ENCODE measurements at places on chromosomes 11 and 22. TPM values are rescaled to one million over a fixed set of nuclear protein-coding genes. Genes with fewer than 3 reads are reported as not detected.
A peak's percentile ranks its signal among the peaks of the same experiment; 100 is the strongest.

OR51B5 gene
- not detected for total RNA-seq

TESMIN gene
- not detected for total RNA-seq

DNA sequence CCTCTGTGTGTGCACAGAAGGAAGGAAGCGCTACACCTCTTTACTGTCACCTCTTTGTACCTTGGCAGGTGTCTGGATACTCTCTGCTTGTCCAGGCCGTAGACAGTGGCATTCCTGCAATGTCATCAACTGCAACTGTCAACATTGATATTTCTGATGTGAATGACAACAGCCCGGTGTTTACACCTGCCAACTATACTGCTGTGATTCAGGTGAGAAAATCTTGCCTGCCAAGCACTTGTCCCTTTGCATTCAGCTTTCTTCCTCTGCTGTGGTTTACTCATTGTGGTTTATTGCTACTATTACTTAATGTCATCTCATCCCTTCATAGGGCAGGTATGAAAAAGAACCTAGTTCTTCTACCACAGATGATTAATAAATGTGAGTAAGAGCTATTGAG is 131.9 kb upstream of the MTNR1B start:
- no peaks in the 10 kb centered on the region for H3K27me3 ChIP-seq

- no peaks in the 10 kb centered on the region for H3K36me3 ChIP-seq
- no peak overlapping the region for H3K4me3 ChIP-seq
- no peak for DNase-seq
- no peaks in the 10 kb centered on the region for H3K27me3 ChIP-seq
- H3K4me1 ChIP-seq, result no peaks in the 10 kb centered on the region
- no peak overlapping the region for H3K27ac ChIP-seq
These were observed 36.6 kb upstream of the PAX6 start for GRCh38 chr11:31847761-31848160.

DNA sequence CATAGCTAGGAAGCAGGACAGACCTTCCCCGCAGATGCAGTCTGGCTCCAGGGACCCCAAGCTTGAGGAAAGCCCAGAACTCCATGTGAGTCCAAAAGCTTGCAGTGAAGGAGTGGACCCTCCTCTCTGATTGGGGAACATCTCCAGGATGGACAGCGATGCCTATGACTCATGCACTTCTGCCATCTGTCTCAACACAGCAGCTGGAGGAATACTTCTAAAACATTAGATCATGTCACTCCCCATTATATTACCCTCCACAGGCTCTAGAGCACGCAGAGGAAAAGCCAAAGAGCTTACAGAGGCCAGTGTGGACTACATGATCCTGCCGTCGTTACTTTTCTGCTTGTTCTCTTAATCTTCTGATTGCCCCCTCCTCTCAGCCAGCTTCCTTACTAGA is 605.7 kb downstream of the INSC start:
- no peak for DNase-seq
- H3K27me3 ChIP-seq, result no peaks in the 10 kb centered on the region
- no peak overlapping the region for H3K27ac ChIP-seq
- no peaks in the 10 kb centered on the region for H3K4me1 ChIP-seq
- no peaks in the 10 kb centered on the region for H3K36me3 ChIP-seq
- no peak overlapping the region for H3K4me3 ChIP-seq

C11orf21 gene
- total RNA-seq, result 0.39 TPM

DNA sequence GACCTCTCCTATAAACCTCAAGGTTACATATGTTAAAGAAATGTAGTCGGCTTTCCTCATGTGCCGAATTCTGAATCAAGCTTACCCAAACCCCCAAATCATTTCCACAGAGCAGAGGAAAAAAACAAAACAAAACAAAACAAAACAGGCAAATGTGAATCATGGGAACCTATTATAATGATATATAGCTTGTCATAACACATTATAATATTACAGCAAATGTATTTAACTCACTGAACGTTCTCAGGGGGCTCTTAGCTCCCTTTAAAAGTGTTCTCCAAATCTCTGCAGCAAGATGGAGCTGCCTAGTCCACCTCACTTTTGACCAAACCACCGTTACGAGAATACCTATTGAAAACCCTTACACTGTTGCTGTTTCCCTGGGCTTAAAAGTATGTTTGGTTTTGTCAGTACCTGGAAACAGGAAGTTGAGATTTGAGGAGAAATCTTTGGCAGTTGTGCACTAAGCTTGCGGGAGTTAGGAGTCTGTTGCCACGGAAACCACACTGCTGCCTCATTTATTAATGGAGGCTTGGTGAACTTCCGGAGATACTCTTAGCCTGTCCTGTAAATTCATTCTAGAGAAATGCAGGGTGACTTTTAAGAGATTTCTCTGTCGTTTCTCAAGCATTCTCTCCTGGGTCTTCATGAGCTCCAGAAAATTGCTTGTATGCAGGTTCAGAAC is 167.0 kb upstream of the RASSF10 start:
- no peak overlapping the region for H3K4me3 ChIP-seq
- no peaks in the 10 kb centered on the region for H3K36me3 ChIP-seq
- H3K27ac ChIP-seq, result peak overlapping the region; percentile 29
- no peak for DNase-seq
- H3K4me1 ChIP-seq, result no peaks in the 10 kb centered on the region

DNA sequence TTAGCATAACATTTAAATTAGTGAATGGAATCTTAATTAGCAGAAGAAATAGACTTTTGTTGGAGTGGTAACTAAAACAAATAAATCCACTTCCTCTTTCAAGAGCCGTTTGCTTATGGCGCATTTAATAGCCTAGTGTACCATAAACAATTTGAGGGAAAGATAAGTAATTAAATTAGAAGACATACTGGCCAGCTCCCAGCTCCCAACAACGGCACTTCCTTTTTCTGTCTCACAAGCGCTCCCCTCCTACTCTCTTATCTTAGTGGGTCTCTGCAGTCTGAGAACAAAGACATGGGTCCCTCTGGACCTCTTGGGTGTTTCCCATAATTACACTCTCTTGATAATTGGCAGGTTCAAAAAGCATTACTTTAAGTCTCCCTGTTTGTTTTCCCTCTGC is 146.0 kb downstream of the OPCML start:
- H3K27me3 ChIP-seq, result no peaks in the 10 kb centered on the region
- H3K4me3 ChIP-seq, result no peak overlapping the region
- no peaks in the 10 kb centered on the region for H3K36me3 ChIP-seq
- DNase-seq, result no peak
- H3K4me1 ChIP-seq, result no peaks in the 10 kb centered on the region
- no peak overlapping the region for H3K27ac ChIP-seq

TRPM5 gene
- not detected for total RNA-seq

DNA sequence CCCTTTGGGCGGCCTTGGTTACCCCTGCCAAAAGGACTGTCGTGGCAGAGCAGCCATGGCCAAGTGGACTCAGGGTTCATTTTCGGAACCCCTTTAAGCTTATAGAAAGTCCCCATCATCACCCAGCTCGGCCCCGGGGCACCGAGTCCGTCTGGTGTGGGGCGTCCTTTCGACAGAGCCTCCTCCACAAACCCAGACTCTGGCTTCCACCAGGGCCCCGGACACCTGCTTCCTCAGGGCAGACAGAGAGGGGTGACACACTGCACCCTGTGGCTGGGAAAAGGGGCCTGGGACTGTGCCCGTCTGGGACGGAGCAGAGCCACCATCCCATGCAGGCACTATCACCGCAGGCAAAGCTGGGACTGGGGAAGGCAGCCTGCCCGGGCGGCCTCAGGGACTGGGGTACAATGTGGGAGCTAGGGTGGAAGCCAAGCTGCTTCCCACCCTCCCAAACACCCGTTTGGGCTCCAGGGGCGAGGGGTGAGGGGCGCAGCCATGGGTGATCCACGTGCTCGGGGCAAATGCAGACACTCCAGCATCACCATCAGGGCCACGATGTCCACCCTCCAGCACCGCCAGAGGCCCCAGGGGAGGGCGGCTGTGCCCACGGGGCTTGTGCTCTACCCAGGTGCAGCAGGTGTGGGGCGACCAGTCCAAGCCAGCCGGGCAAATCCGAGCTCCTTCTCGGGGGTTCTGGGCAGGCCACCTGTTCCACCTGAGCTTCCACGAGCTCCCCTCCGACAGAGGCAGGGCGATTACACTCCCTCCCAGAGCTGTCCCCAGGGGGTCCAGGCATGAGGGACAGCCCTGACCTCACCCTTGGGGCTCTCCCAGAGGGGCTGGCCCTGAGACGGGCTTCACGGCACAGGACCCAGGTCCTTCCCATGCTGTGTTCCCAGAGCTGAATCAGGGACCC is 11.7 kb upstream of the MRPL23 start:
- H3K4me1 ChIP-seq, result peaks cover 29% of the 10 kb centered on the region
- no peak for DNase-seq
- no peak overlapping the region for H3K27ac ChIP-seq
- no peak overlapping the region for H3K4me3 ChIP-seq

DNA sequence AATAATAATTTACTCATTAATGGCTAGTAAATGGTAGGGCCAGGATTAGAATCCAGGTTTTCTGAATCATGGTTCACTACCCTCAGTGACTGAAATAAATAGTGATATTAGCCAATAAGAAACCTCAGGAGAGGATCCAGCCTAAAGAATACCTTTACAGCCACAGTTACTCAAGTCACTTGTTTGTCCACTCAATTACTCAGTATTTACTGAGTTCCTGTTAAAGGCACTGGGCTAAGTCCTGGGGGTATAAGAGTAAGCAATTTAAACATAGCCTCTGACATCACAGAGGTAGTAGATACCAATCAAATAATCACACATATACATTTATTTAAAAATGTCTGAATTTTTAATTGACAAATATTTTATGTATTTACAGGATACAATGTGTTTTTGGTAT is 56.8 kb upstream of the GAB2 start:
- H3K27me3 ChIP-seq, result no peaks in the 10 kb centered on the region
- no peaks in the 10 kb centered on the region for H3K36me3 ChIP-seq
- DNase-seq, result no peak
- H3K4me1 ChIP-seq, result no peaks in the 10 kb centered on the region
- no peak overlapping the region for H3K27ac ChIP-seq

LRRC74B gene
- not detected for total RNA-seq

DNA sequence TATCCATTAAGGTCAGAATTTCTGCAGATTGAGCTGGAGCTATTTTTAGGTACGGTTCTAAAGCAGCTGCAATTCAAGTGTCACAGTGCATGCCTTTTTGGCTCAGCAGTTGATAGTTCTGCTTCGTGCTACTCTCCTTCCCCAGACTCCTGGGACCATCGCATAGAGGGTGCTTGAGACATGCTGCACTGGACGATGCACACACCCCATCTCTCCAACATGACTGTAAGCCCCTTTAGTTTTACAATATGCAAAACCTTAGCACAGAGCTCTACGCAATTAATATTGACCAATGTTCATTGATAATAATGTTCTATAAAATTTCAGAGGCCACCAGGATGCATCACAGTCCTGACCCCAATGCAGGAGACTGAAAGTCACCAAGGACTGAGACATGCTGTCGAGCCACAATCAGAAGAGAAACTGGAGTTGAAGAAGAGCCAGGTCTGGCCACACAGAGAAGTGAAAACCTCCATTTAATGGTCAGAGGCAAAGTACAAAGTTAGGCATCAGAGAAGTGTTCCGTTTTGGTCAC is 120.9 kb upstream of the ZC3H12C start:
- H3K4me3 ChIP-seq, result no peak overlapping the region
- no peaks in the 10 kb centered on the region for H3K36me3 ChIP-seq
- DNase-seq, result no peak
- peaks cover 23% of the 10 kb centered on the region for H3K4me1 ChIP-seq

MS4A4E gene
- total RNA-seq, result 15.9 TPM

GRCh38 chr11:46673713-46674462 is 26.5 kb downstream of the ARHGAP1 start:
- H3K4me1 ChIP-seq, result peaks cover 27% of the 10 kb centered on the region
- H3K27me3 ChIP-seq, result no peaks in the 10 kb centered on the region
- peaks cover 2% of the 10 kb centered on the region for H3K36me3 ChIP-seq
- no peak for DNase-seq
- no peak overlapping the region for H3K4me3 ChIP-seq
- peak overlapping the region; percentile 74 for H3K27ac ChIP-seq

DNA sequence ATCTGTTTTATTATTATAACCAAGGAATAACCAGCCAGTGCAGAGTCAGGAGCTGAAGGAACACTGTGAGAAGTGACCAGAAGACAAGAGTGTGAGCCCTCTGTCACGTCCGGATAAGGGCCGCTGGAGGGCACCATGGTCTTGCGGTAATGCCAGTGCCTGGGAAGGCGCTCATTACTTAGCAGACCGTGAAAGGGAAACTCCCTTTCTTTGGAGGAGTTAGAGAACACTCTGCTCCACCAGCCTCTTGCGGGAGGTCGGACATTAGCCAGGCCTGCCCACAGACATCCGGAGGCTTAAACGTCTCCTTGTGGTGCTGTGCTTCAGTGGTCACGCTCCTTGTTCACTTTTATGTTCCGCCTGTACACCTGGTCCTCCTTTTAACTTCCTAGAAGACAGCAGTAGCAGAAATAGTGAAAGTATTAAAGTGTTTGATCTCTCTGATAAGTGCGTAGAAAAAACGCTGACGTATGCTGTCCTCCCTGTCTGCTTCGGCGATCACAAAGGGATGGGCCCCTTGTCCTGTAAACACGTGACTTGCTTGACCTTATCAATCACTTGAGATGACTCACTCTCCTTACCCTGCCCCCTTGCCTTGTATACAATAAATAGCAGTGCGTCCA is 120.6 kb upstream of the LMO1 start:
- DNase-seq, result no peak
- no peaks in the 10 kb centered on the region for H3K36me3 ChIP-seq
- H3K27me3 ChIP-seq, result no peaks in the 10 kb centered on the region
- H3K4me1 ChIP-seq, result peaks cover 9% of the 10 kb centered on the region
- no peak overlapping the region for H3K27ac ChIP-seq

- DNase-seq, result no peak
- H3K4me1 ChIP-seq, result no peaks in the 10 kb centered on the region
- H3K36me3 ChIP-seq, result no peaks in the 10 kb centered on the region
- no peak overlapping the region for H3K27ac ChIP-seq
- H3K27me3 ChIP-seq, result no peaks in the 10 kb centered on the region
These were observed 73.6 kb upstream of the GDPD4 start for GRCh38 chr11:77375107-77375506.

GRCh38 chr11:130945896-130946295 is 29.6 kb upstream of the SNX19 start:
- no peaks in the 10 kb centered on the region for H3K36me3 ChIP-seq
- DNase-seq, result peak; percentile 16
- no peak overlapping the region for H3K4me3 ChIP-seq
- peaks cover 5% of the 10 kb centered on the region for H3K4me1 ChIP-seq
- H3K27ac ChIP-seq, result no peak overlapping the region

- H3K36me3 ChIP-seq, result no peaks in the 10 kb centered on the region
- no peak for DNase-seq
- H3K4me1 ChIP-seq, result peaks cover 18% of the 10 kb centered on the region
- H3K27me3 ChIP-seq, result no peaks in the 10 kb centered on the region
- H3K4me3 ChIP-seq, result no peak overlapping the region
These were observed 46.0 kb upstream of the WNT7B start for GRCh38 chr22:46022881-46023512.

SLC1A2 gene
- 0.39 TPM for total RNA-seq

DNA sequence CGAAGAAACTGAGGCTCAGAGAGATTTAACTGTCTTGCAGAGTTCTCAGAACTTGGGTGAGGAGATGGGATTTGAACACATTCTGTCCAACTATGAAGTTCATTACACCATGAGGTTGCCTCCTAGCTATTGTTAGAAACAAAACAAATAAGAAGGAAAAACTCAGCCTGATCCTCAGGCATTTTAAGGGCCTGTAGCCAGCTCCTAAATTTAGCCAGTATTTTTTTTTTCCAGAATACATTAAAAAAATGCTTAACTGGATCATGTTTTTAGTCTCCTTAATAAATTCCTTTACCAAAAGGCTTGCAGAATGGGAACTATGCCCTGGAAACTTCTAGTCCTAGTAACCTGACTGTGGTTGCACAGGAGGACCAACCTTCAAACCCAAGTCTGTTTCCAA is 212.0 kb downstream of the CSNK2A3 start:
- H3K36me3 ChIP-seq, result no peaks in the 10 kb centered on the region
- H3K27ac ChIP-seq, result peak overlapping the region; percentile 46
- no peaks in the 10 kb centered on the region for H3K4me1 ChIP-seq
- no peak overlapping the region for H3K4me3 ChIP-seq

GRCh38 chr11:65131895-65132237 is 2.5 kb downstream of the SYVN1 start:
- no peak overlapping the region for H3K4me3 ChIP-seq
- H3K27me3 ChIP-seq, result no peaks in the 10 kb centered on the region
- no peak for DNase-seq

All from tibial nerve (tissue), 4 donors.